CD4-positive, alpha-beta T cell treated with Interferon alpha-2 for 1 hour (primary cell): ENCODE measurements at places on chromosomes 1 and 21.

DNA sequence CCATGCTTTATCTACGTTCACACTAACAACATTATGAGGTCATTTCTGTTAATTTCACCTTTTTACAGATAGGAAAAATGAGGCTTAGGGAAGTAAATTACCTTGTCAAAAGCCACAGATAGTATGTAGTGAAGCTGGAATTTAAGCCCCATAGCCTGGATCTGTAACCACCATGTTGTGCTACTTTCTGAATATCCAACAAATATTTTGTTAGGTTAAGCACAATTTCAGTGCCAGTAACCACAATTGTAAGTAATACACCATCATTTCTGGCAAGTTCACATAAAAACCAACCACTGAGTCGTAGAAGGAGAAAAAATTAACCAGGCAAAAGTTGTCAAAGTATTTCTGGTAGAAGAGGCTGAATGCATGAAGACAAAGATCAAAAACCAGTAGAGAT lies 593.1 kb upstream of the CAMK1G start:
- DNase-seq, result no peak

DNA sequence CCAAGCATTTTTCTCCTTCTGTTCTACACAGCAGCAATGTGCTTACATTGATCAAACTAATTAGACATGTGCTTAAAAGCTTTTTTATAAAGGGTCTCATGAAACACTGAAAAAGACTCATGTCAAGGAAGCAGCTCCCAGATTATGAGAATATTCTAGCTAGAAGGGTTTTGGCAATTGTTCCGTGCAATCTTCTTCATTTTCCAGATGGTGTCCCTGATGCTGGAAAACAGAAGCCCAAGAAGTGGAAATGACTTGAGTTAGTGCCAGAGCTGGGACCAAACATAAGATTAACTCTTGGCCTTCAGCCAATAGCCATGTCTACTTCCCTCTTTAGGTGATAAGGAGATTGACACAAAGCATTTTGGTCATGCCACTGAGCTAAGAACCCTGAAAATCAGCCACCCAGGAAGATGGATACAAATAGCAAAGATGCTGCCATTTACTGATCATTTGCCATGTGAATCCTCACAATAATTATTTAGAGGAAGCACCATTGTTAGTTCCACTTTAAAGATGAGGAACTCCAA lies 110.8 kb downstream of the MATN1 start:
- DNase-seq, result no peak

DNA sequence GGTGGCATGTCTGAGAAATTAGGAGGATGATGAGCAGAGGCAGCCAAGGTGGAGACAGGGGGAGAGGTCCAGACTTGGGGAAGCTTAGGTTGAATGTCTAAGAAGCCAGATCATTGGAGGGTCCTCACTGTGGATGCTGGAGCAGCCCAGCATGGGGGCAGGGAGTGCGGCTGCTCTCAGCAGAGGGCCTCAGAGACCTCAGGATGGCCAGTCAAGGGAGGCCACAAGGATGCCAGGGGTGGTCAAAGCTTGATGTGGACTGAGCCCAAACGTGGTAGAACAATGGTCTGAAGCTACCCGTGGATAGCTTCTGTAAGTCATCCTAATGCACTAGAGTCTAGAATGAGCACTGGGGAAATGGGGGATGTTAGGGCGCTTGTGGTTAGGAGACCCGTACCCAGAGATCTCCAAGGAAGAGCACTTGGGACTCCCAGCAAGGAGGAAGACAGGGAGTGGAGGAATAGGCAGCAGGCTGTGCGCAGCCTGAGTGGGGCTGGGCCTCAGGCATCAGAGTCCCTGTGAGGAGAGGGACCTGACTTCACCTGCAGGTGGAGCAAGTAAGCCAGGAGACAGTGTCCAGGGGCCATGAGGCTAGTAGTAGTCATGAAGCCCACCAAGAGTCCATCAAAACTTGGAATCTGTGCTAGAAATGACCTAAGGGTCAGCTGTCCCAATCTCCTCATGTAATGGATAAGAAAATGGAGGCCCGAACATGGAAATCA lies 4.3 kb upstream of the S100A9 start:
- no peak for DNase-seq

GRCh38 chr1:247332215-247332622 lies 552 bp upstream of the ZNF496 start:
- peak; percentile 31 for DNase-seq

DNA sequence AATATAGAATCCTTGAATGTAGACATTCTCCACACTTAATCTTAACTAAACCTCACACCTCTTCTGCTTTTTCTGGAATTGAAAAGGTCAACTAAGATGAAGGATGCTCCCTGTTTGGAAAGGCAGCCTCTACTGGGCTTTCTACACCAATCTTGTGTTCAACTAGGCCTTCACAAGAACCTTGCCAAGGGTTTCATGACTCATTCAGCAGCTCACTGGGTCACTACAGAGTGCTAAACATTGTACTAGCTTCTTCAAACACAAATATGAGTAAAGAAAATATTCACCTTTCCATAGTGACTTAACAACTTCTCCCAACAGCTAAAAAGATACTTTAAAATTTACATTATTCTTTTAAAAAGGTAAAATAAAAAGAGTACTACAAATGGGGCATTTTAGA lies 135.3 kb upstream of the PRMT6 start:
- no peak for DNase-seq

DNA sequence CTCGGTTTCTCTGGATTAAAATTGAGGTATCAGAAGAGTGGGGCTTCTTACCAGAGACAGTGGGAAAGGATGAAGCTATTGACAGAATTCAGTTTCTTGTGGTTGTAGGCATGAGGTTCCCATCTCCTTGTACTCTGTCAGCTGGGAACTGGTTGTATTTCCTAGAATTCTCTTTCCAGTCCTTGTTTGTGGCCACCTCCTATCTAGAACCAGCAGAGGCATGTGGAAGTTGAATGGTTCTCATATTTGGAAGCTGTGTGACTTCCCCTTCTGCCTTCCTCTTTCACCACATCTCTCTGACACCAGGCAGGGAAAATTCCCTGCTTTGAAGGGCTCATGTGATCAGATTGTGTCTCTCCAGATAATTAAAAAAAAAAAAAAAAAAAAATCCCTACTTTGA lies 457.7 kb upstream of the ADAMTS5 start:
- DNase-seq, result no peak

DNA sequence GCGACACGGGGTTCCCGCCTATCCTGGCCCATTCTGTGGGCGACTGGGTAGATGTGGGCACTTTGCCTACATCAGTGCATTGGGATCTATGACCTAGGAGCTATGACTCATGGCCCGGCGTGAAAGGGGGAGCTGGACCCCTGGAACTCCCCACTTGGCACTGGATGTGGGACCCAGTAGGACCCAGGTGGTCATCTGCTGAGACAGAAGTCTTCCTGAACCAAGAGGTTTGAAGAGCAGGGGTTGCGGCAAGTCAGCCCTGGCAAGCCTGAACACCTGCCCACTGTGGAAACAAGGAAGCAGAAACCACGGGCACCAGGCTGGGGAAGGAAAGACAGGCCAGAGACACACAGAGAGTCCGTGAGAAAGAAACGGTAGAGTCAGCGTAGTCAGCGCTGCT lies 656.7 kb downstream of the AJAP1 start:
- no peak for DNase-seq

GRCh38 chr1:6547301-6547700 lies 7.0 kb downstream of the NOL9 start:
- DNase-seq, result no peak

- DNase-seq, result peak; percentile 44
Observed at GRCh38 chr1:44377925-44378784, 23.1 kb upstream of the ERI3 start.

DNA sequence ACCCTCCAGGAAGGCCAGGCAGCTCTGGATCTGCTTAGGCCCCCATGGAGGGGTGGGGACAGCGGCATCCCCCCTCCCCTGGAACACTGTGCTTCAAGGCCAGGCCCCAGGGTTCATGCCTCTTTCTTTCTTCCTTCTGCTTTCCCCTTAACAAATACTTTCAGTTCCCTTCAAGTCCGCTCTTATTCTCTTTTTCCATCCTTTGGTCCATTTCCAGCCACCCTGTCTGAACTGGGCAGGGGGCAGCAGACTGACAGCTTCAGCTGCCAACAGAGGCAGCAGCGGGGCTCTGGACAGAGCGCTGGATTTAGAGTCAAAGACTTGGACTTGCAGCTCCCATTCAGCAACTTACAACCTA lies 1.1 kb upstream of the CD244 start:
- no peak for DNase-seq

GRCh38 chr1:19262047-19262446 lies 10.4 kb downstream of the MRTO4 start:
- DNase-seq, result no peak

- DNase-seq, result no peak
Observed at GRCh38 chr1:229385853-229386456, 43.1 kb upstream of the CCSAP start.

GRCh38 chr21:27840262-27840661 lies 873.4 kb upstream of the ADAMTS5 start:
- no peak for DNase-seq

- DNase-seq, result no peak
Observed at GRCh38 chr1:68107771-68108170, 57.3 kb upstream of the DIRAS3 start.

- peak; percentile 96 for DNase-seq
Observed at GRCh38 chr1:161045736-161046604, at the start of gene USF1. USF1 (minus strand) TSS chr1:161045977; CDS start chr1:161043275, 2,702 bp downstream.

DNA sequence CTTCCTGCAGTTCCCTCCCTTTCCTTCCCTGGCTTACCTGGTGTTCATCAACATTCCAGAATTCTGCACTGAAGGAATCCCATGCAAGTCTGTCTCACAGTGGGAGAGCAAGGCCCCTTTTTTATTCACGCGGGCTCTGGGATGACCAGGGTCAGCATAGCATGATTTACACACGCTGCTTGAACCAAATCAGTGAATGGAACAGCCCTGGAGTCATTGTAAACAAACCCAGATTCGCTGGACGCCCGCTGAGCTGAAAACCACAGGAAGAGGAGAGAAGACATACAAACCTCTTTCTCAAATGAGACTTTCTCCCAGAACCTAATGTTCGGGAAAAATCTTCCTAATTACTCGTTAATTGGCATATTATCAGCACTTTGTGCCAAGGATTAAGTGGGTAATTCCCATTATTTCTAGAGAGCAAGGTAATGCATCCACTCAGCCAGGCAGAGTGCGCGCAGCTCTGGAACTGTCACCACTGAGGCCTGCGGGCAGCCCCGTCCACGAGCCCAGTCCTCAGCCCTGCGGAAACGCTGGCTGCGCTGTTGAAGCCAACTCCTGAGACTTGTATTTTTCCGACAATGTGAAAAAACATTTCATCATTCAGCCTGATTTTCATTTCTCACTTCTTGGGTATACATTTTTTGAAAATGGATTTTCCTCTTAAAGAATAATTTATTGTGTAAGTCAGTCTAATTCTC lies 140.0 kb downstream of the ETS2 start:
- DNase-seq, result no peak

DNA sequence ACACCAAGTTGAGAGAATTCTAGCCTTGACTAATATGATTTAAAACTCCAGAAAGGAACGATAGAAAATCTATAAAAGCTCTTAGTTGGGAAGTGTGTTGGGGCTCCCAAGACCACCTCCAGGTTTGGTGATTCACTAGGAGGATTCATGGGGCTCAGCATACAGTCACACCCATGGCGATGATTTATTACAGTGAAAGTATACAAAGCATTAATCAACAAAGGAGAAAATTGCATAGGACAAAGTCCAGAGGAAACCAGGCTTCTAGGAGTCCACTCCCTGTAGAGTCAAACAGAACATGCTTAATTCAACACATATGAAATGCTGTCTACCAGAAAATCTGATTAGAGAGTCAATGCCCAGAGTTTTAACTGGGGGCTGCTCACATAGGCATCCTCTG lies 4.8 kb downstream of the CDCA8 start:
- no peak for DNase-seq

- DNase-seq, result no peak
Observed at GRCh38 chr1:206951318-206952100, 5.2 kb upstream of the PIGR start.

DNA sequence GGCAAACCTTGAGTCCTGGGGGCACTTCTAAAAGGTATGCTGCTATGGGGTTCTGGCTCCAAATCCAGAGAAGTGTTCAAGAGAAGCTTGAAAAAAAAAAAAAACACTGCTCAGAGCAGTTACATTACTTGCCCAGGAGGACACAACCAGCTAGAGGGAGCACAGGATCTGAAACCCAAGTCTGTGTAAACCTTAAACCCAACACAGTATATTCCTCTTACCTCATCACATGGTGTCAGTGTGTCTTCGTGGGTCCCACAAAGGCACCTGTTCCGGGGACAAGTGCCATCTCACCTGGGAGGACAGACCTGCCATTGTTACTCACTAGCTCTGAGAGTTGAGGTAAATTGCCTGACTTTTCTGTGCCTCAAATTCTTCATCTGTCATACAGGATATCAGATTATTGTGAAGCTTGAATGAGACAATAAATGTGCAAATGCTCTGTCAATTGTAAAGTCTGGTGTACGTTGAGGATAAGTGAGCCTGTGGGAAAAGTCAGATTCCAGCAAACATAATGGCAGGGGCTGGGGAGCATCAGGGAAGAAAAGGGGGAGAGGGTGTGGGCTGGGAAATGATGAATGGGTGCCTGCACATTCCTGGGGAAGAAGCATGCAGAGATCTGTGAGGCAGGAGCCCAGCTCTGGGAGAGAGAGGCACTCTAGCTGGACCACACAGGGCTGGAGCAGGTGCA lies 170.4 kb upstream of the ZC3H12A start:
- DNase-seq, result no peak

GRCh38 chr21:29961291-29962027 lies 21.7 kb upstream of the GRIK1 start:
- DNase-seq, result no peak

DNA sequence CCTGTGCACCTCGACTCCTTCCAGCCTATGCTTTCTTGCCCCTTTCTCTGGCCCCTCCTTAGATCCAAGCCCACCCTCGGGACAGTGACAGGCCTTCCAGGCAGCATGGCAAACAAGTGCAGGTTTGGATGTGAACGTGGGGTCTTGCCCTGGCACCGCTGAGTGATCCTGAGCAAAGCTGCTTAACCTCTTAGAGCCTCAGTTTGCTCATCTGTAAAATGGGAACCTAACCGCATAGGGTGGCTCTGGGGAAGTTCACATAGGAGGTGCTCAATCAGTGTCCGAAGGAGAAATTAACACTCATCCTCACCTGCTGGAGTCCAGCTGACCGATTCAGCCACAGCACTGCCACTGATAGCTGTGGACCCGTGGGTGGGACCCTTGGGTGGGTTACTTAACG lies 7.2 kb downstream of the MFAP2 start:
- no peak for DNase-seq

DNA sequence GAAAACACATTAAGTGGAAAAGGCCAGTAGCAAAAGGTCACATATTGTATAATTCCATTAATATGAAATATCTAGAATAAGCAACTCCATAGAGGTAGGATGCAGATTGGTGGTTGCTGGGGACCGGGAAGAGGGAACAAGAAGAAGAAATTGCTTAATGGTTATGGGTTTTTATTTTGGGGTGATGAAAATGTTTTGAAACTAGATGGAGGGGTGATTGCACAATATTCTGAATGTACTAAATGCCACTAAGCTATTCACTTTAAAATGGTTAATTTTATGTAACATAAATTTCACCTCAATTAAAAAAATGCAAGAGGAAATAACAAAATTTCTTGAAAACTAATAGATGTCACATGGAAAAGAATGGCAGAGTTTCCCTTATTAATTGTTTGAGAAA lies 6.7 kb downstream of the KIAA0040 start:
- DNase-seq, result no peak
